ENCODE measurements at places on chromosomes 5 and 9.

DNA sequence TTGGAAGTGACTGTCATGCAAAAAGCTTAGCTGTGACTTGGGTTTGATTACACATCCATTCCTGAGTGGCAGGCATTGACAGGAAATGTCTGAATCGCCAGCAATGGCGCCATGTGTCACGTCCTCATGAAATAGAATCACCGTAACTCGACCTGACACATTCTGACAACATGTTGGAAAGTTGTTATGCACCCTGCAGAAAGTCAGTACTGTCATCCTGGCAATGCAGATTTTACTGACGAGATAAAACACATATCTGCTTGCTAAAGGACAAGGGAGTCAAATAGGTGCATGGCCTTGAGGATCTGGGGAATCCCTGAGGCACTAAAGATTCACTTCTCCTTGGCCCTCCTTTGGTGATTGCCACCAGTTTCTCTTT, 344.2 kb downstream of the SPATA31D1 start:
- no peak for DNase-seq

DNA sequence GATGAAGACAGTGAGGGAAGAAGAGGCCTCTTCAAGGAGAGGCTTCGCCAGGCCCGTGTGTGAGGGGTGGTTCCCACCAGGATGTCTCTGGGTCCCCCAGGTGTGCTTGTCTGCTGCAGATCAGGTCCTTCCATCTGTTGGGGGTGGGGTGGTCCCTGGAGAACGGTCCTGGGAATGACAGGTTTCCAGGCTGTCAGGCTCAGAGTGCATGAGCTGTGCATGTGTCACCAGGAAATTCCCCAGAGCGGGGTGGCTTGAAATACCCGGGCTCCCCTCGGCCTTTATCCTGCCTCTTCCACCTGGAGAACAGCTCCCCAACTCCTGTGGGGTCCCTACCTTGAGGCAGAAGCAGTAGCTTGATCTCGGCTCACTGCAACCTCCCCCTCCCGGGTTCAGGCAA, 118.8 kb downstream of the GAPVD1 start:
- DNase-seq: no peak

DNA sequence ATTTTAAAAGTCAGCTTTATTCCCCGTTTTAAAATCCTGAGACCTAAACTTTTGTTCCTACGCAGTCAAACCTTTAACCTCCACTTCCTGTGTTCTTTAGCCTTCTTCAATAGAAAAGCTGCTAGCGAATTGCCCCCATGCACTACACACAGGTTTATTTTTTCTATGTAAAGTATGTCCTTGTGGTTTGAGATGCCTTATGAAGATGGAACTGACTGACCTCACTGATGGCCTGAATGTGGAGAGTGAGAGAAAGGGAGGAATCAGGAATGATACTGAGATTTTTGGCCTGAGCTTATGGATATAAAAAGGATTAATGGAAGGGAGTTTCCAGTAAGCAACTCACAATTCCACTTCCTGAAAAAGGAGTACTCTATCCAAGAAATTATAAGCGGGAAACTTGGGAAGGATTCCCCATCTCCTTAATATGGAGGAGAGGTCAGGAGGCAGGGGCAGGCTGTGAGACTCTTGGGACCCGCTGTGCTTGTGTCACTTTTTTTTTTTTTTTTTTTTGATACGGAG, 89.5 kb downstream of the UGCG start:
- no peak for DNase-seq

- DNase-seq: no peak
These were observed 27.0 kb downstream of the C5 start for GRCh38 chr9:121023064-121023463.

DNA sequence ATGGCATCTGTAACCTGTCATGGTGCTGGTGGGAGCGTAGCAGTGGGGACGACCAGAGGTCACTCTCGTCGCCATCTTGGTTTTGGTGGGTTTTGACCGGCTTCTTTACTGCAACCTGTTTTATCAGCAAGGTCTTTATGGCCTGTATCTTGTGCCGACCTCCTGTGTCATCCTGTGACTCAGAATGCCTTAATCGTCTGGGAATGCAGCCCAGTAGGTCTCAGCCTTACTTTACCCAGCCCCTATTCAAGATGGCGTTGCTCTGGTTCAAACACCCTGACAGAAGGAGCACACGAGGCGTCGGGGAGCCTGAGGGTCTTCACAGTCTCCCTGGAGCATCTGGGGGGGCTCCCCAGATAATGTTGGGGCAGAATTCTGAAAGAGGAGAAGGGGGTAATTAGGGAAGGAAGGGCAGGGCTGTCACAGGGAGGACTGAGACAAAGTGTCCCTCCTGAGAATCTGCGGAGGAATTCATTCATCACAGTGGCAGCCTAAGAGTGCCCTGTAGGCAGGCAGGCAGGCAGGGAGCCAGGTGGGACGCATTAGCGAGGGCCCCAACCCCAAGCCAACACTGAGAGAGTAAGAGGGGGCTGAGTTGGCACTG, 21.3 kb upstream of the NCS1 start:
- DNase-seq: no peak

DNA sequence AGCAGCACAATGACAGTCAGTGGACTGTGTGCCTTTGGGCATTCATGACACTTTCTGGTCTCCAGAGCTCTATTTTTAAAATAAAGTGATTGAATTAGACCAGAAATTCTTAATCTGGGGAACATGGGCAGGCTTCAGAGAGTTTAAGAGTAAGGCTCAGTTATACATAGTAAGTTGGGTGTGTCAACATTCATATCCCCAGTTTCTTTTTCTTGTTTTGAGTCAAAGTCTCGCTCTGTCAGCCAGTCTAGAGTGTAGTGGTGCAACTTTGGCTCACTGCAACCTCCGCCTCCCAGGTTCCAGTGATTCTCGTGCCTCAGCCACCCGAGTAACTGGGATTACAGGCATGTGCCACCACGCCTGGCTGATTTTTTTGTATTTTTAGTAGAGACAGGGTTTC, 13.7 kb upstream of the KIF4B start:
- no peak for DNase-seq

DNA sequence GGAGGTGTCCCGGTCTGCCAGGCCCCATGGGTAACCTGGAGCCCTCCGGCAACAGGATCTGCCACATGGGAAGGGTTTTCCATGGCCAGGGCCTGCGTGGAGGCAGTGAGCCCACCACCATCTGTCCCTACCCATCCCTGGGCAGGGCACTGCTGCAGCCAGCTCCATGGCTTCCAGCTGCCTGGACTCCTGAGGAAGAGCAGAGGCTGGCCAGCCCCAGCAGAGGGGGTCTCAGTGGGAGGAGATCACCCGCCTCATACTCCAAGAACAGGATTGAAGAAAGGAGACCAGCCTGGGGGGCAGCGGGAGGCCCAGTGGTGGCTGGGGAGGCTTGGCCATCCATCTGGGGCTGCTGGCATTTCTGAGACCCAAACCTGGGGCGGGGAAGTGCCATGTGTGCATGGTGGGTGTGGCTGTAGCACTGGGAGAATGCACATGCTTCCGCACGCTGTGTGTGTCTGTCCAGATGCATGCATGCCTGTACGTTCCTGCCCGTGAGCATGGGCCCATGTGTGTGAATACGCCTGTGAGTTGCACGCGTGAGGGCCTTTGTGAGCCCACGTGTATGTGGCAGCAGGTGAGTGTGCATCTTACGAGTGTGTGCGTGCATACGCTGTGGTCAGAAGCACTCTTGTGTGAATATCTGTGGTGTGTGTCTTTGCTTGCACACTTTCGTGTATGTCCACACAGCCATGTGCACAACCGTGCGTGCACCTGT, 78.5 kb downstream of the LMX1B start:
- no peak for DNase-seq

DNA sequence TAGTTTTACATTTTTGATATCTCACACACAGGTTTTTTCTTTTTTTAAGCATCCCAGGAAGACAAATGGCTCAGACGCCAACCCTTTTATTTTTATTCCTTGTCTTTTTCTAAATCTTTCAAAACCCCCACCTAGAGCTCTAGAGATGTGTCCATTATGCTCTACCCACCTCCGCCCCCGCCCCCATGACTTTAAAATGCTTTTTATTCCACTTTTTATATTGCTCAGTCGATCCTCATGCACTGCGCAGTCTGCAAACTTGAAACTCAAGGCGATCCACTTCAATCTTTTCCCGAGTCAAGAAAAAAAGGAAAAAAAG, 411 bp upstream of the MAT2B start:
- no peak for DNase-seq

- DNase-seq: no peak
These were observed 615.7 kb upstream of the ARRDC3 start for GRCh38 chr5:91998774-91999173.

DNA sequence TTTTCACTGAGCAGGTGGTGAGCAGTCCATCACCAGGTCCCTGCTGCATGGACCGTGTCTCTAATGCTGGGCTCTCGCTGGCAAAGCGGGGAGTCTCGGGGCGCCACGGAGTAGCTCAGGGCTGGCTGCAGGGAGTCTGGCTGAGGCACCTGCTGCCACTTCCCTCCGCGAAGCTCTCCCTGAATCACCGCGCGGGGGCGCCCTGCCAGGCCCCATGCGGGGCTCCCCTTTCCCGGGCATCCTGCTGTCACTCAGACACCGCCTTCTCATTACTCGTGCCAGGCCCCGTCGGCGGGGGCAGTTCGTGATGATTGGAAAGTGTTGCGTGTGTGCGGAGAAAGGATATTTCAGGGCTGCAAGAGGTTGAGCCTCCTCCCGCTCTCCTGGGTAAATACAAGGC, 335.8 kb downstream of the IRX2 start:
- no peak for DNase-seq

- no peak for DNase-seq
These were observed 161.3 kb upstream of the OTULINL start for GRCh38 chr5:14420101-14420811.

GRCh38 chr5:42274913-42275312, 148.3 kb upstream of the GHR start:
- no peak for DNase-seq

DNA sequence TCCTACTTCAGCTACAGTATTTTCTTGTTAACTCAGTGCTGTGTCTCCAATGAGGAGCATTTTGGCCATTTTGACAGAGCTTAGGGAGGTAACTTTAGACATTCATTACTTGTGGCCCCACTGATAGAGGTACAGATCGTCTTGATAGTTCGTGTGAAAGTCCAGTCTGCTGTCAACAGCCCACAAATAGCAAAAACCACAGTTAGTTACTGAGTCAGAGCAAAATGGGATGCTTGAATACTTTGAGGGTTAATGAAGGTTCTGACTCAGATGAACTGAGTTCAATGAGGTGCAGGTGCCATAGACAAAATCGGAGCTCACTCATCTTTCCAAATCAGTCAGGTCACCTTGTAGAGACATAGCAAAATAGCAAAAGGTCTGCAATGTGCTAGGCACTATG, 163.1 kb upstream of the TLE4 start:
- no peak for DNase-seq

- no peak for DNase-seq
These were observed 449.8 kb downstream of the ARHGEF28 start for GRCh38 chr5:74075501-74076484.

- no peak for DNase-seq
These were observed 4.8 kb upstream of the HAND1 start for GRCh38 chr5:154482528-154483449.

DNA sequence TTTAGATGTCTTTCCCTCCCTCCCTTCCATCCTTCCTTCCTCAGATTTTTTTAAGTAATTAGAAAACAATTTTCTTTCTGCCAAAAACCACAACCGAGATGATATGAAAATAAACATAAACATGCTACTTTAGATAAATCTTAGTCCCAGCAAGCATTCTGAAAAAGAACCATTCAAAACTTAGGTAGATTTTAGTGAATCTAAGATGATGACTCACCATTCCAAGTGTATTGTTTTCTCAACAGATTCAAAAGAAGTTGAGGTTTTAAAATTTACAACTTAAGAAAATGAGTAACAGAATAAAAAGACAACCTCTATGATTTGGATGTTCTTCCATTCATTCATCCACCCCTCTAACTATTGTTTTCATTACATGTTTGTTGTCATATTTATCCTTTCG, 465.1 kb downstream of the PDE4D start:
- DNase-seq: no peak

GRCh38 chr5:1011226-1011631, 2.6 kb downstream of the NKD2 start:
- DNase-seq: no peak

- DNase-seq: no peak
These were observed 60.0 kb downstream of the PSMB7 start for GRCh38 chr9:124355039-124355940.

DNA sequence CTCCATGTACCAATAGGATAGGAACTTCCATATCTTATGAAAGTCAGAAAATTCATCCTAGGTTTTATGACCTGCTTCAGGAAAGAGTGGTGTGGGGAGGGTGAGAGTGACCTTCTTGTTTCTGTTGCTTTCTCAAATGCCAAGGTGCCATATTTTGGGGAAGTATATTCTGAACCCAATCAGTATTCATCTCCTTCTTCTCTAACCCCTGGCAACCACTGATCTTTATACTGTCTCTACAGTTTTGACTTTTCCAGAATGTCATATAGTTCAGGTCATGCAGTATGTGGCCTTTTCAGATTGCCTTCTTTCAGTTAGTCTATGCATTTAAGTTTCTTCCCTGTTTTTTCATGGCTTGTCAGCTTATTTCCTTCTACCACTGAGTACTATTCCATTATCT, 321.4 kb upstream of the SEMA6A start:
- no peak for DNase-seq

GRCh38 chr5:58264276-58264675, 195.6 kb downstream of the PLK2 start:
- DNase-seq: no peak

DNA sequence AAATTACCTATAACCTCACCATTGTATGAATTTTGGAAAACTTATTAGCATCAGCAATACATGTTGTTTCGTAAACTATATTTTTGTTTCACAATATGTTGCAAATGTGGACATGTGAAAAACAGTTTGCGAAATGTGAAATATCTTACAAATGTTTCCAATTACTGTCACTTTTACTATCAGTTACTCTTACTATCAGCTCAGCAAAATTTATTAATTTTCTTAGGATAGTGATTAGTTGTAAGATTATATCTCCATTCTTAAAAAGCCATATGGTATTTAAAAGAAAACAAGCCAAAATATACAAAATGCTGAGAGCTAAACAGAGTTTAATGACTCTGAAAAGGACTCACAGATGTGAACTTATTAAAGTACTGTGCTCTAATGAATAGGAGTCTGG, 111.9 kb upstream of the LPAR1 start:
- DNase-seq: no peak

GRCh38 chr5:141779503-141779973, 97.5 kb upstream of the ARAP3 start:
- DNase-seq: no peak

GRCh38 chr5:172587061-172587405, 54.0 kb upstream of the NEURL1B start:
- DNase-seq: no peak

GRCh38 chr9:100317706-100318105, 35.0 kb downstream of the TEX10 start:
- DNase-seq: peak; percentile 19

Data from SW 1271 (cell line).